ENCODE measurements at places on chromosomes 4 and X.

- no peak for DNase-seq
Observed at GRCh38 chrX:118861338-118861737, 37.7 kb downstream of the ZCCHC12 start.

- peak; percentile 91 for DNase-seq
Observed at GRCh38 chr4:94758141-94758699, 465 bp downstream of the BMPR1B start.

DNA sequence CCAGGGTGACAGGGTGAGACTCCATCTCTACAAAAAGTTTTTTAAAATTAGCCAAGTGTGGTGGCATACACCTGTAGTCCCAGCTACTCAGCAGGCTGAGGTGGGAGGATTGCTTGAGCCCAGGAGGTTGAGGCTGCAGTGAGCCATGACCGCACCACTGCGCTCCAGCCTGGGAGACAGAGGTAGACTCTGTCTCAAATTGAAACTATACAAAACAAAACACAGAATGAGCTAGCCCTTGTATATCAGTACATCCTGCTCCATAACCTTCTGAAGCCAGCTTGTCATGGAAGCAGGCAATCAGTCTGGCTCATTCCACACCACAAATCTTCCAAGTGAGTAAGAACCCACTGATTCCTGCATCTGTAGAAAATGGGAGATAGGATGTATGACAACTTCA, 49.0 kb downstream of the CD99L2 start:
- no peak for DNase-seq

GRCh38 chr4:28004520-28004919, 1143.9 kb downstream of the STIM2 start:
- no peak for DNase-seq

- DNase-seq = no peak
Observed at GRCh38 chrX:133627673-133628072, 212.4 kb upstream of the GPC4 start.

DNA sequence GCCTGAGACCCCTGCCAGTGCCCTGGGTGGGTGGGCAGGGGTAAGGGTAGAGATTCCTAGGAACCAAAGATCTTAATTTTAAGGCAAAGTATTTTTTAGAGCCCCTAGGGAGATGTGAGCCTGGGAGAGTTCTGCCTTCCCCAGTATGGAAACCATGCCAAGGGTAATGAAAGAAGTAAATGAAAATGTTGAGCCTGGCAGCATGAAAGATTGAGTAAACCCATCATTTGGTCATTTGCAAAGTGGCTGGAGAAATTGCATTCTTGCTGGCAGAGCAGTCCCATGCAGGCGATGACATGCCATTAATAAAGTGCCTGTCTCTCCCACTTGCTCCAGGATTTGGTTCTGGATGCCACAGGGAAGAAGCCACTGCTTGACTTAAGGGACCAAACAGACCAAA, 60.7 kb upstream of the GPC4 start:
- no peak for DNase-seq

- DNase-seq = no peak
Observed at GRCh38 chr4:54643958-54644751, 13.6 kb upstream of the KIT start.

DNA sequence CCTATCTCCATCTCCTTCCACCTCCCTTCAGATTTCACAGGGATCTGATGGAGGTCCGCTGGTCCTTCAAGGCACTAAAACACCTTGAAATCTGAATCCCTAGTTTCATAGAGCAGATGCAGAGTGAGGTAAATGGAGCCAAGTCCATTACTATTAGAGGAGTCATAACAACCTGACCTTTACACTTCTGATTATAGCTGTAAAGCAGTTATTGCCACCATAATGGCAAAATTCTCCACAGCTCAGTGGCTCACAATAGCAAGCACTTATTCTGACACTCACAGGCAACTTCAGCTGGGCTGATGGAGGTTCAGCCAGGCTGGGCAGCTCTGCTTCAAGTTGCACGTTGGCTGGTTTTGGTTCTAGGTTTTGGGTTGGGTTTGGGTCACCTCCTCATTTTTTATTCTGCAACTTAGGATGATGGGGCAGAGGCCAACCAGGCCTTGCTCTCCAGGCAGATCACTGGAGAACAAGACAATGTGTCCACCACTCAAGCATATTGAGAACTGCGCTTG, 51.4 kb upstream of the LRAT start:
- no peak for DNase-seq

- DNase-seq = no peak
Observed at GRCh38 chr4:80587871-80588385, 252.4 kb downstream of the CFAP299 start.

DNA sequence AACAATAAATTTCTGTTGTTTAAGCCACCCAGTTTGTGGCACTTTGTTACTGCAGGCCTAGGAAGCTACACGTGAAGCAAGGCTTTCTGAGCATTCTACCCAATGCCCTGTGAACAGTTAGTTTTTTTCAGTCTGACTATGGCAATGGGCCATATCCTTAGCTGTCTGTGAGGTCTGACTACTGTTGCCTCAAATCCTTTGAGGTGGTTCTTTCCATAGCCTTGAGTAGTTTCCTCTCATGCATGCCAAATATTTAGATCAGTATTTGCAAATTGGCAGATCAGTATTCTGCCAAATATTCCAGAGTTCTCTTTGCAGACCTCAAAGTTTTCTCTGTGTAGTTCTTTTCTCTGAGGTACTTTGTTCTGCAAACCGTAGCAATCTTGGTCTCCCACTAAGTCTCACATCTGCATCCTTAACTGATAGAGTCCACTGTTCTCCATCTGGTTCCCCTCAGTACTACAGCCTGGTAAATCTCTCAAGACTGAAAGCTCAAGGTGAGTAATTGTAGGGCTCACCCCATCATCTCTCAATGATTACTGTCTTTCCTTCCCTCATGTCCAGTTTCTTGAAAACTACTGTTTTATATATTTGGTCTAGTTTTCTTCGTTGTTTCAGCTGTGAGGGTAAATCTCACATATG, 984.9 kb upstream of the INTU start:
- no peak for DNase-seq

GRCh38 chrX:153725039-153725831, 579 bp downstream of the ABCD1 start:
- no peak for DNase-seq

- no peak for DNase-seq
Observed at GRCh38 chr4:170949084-170949483, 859.3 kb upstream of the AADAT start.

DNA sequence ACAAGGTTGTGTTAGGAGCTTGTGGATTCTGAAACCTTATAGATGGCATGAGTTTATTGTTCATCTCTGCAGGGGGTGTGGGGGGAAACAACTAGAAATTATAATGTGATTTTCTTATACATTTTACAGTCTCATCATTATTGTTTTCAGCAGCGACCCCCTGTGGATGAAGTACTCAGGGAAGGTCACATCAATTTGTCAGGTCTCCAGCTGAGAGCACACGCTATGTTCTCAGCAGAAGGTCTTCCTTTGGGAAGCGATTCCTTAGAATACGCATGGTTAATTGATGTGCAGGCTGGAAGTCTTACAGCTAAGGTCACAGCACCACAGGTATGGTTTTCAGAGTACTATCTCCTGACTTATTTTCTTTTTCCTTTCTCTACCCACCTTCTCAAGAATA, 72.2 kb downstream of the BLTP1 start:
- DNase-seq = no peak

- DNase-seq = no peak
Observed at GRCh38 chrX:41933546-41933945, 10.2 kb upstream of the CASK start.

- no peak for DNase-seq
Observed at GRCh38 chr4:152539556-152540292, 3.8 kb upstream of the FBXW7 start.

DNA sequence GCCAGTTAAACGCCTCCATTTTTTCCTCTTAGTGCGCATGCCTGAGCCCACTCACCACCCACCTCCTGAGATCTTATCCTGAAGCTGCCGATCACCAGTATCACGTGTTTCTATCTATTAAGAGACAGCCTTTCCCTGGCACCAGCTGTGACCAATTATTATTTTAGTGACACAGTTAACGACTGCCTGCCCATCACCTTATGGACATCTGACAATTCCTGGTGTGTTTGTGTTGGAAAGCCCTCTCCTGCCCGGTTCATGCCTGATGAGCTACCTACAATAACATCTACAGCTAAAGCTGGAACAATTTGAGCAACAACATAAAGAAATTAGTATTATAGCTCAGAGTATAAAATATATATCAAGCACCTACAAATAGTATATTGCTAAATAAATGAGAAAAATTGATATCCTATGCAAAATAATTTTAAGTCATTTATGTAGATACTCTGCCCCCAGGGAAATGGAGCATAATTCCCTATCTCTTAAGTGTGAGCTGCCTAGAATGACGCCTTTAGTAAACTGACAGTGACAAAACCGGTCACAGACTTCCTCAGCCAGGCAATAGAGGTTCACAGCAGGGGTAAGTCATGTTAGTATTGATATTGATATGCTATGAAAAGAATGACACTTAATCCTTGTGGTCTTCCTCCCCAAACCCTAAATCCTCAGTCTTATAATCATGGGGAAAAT, 862.2 kb downstream of the TRAM1L1 start:
- DNase-seq = no peak

Measured in posterior vena cava (tissue), 2 donors.